NCI-H1694 treated with DMSO at 0.1 percent for 48 hours (cell line): ENCODE measurements at places on chromosomes 7 and 10.
A peak's percentile ranks its signal among the peaks of the same experiment; 100 is the strongest.

- DNase-seq = no peak
These were observed 80.0 kb downstream of the DAGLB start for GRCh38 chr7:6367701-6368211.

- no peak for DNase-seq
These were observed 36.1 kb downstream of the SORBS1 start for GRCh38 chr10:95525033-95525418.

DNA sequence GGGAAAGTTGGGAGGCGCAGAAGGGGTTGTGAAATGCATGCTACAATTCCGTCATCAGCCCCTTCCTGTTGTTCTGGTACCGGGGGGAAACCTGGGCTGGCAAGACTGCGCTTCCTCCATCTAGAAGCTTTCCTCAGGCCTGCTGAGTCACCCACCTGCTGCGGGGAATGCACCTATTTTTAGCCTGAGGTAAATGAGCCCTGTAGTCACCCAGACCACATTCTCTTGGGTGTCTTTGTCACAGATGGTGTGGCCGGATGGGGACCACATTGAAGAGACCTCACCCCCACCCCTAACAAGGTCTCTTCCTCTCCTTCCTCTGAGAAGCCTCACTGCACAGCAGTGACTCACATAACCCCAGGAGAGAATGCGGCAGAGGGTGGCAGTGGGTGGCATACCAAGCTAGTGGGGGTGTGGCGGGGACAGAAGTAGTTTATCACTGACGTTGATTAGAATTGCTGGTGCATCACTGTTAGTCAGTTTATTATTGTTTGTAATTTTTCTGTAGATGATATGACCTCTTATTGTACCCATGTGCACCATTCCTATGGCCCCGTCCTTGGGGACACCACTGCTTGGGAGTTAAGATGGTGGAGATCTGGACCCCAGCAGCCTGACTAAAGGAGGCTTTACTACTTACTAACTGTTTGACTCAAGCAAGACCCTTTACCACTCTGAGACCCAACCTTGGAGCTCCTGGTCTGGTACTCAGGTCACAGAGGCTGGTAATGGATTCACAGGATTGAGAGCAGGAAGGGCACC, 83.0 kb upstream of the DUSP5 start:
- no peak for DNase-seq

DNA sequence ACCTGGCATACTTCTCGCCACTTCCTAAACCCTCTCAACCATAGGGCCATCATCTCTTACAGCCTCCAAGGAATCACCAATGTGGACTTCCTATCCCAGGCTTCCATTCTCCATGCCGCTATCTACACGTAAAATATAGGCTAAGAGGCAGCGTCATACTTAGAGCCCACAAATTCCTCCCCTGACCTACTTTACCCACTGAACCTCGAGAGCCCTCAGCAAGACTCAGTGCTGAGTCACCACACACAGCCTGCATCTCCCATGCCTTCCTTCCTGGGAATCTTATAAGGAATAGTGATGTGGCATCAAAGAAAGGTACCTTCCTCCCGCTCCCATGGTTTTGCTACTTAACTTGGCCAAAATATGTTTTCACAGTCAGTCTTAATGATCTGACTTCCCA, 435.6 kb upstream of the NFE2L3 start:
- DNase-seq = no peak

GRCh38 chr10:118246332-118247295, 95.5 kb downstream of the FAM204A start:
- no peak for DNase-seq

DNA sequence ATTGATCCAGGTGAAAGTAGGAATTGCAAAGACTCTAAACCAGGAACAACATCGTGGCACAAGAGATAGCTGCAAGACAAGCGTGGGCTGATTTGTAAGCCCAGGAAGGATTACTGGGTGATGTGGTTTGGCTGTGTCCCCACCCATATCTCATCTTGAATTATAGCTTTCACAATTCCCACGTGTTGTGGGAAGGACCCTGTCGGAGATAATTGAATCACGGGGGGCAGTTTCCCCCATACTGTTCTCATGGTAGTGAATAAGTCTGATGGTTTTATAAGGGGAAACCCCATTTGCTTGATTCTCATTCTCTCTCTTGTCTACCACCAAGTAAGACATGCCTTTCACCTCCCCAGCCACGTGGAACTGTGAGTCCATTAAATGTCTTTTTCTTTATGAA, 59.5 kb downstream of the ST8SIA6 start:
- no peak for DNase-seq

- DNase-seq = no peak
These were observed 36.5 kb downstream of the JMJD1C start for GRCh38 chr10:63429281-63429680.

GRCh38 chr10:43265799-43266721, 805 bp downstream of the RASGEF1A start:
- DNase-seq = no peak

DNA sequence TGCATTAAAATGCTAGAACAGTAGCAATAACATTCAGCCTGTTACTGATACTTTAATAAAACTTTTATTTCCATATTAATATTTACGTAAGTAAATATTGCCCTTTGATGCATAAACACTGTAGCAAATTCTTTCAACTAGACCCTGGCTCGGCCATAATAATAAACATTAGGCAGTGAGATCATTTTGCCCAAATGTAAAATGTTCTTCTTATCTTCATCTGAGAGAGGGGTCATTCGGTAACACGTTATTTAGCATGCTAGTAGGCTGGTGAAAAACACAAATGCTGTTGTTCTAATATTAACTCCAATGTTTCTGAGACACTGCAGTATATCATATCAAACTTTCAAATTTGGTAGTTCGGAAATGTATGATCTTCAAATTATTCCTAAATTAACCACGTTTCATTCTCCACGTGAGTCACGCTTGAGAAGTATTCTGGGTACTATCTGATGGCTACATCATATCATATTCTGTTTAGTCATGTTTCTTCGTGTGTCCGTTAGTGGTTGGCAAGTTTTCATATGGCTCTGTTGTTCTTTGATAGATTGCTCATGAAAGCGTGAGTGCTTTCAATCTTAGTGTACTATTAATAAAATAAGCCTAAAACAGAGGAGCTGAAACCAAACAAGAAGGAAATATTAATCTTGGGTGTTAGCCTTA, 145.8 kb downstream of the NSUN6 start:
- DNase-seq = no peak

DNA sequence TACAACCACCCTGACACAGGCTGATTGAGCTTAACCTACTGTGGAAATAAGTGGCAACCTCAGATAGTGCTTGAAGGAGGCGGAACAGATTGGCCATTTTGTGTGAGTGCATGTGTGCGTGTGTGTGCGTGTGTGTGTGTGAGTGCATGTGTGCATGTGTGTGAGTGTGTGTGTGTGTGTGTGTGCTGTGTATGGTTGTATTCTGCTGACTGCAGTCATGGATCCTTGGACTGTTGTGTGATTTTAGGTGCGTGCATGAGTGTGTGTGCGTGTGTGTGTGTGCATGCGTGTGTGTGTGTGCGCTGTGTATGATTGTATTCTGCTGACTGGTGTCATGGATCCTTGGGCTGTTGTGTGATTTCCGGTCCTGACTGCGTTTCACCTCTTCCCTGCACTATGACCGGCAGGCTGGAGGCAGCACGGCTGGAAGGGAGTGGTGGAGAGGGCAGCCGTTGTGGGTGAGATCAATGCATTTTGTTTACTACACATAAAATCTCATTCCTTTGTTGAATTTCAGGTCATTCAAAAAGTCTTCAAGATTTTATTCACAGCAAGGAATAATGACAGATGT, 6.3 kb downstream of the IQCE start:
- DNase-seq = no peak

DNA sequence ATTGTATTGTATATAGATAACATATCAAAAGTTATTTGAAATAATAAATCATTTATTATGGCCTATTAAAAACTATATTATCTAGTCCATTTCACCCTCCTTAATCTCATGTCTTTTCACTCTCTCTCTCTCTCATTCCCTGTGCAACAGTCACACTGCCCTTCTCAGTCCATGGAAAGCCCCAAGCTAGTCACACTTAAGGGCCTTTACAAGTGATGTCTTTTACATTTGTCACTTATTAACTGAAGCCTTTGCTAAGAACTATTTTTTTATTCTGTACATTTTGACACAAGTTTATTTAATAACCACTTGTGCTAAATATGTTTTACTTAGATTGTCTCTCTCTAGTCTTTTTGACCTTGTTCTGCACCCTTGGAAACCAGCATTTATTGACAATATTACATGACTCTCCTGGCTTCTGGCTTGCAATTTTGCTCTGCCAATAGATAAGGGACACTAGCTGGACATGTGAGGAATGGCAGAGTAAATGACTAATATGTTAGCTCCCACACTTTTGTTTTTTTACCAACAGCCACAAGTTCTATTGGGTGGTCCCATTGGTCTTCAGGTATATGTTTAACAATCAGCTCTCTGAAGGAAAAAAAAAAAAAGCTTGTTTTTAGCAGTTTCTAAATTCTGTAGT, 706.8 kb upstream of the POT1 start:
- no peak for DNase-seq

DNA sequence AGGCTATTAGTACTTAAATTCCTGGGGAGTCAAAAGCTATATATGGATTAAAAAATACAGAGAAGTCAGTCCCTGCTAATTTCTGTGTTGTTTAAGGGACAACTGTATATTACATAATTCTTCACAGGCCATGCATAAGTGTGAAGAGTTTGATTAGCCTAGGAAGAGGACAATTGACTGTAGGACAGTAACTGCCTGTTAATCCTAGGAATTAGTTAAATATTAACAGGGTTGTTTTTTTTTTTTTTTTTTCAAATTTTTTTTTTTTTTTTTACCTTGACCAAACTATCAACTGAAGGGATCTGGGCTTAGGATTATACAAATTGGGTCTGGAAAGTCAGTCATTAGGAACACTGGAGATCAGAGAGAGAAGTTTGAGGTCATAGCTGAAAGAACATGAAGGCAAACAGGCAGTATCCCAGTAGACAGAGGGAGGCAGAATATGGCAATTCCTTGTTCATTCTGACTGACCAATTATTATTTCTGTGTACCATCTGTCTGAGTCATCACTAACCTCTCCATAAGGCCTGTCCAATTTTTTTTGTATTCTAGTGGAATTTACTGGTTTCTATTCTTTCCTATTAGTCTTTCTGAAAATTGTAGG, 1139.2 kb downstream of the SORCS1 start:
- DNase-seq = no peak

- DNase-seq = peak; percentile 64
These were observed 640.4 kb downstream of the TYW1 start for GRCh38 chr7:67637023-67637358.

GRCh38 chr7:132053871-132054270, 497.4 kb upstream of the PODXL start:
- DNase-seq = no peak

DNA sequence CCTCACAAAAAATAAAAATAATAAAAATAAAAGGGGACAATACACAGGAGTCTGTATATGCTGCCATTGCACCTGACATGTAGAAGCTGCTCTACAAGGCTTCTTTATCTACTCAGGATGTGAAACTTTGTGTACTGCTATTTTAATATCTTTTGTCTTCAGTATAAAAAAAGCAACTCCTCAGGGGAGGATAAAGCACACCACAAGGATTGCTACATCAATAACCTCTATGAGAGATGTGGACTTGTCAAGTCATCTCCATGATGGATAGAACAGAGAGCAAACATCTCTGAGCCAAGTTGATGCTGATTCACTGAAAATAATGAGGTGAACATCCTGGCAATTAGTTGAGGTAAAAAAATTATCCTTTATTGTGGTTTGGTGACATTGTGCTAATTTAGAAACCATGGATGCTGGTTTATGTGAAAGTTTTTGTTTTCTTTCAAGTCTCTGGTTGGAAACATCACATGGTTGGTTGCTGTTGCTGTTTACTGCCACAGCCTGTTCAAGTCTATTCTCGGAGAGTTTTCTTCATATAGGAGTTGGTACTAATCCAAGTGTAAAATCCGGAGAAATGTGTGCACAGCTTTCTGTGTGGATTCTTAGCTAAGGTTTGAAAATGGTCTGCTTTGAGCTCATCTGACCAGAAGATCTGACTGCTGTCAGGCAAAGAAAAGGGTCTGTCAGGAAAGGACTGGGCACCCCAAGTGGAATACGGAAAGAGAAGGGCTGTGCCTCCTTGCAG, 1.5 kb upstream of the HECW1 start:
- DNase-seq = no peak
